ENCODE measurements at places on chromosomes 11 and 22. TPM values are rescaled to one million over a fixed set of nuclear protein-coding genes. Genes with fewer than 3 reads are reported as not detected.
A peak's percentile ranks its signal among the peaks of the same experiment; 100 is the strongest.

Gene OMP
- total RNA-seq: not detected

DNA sequence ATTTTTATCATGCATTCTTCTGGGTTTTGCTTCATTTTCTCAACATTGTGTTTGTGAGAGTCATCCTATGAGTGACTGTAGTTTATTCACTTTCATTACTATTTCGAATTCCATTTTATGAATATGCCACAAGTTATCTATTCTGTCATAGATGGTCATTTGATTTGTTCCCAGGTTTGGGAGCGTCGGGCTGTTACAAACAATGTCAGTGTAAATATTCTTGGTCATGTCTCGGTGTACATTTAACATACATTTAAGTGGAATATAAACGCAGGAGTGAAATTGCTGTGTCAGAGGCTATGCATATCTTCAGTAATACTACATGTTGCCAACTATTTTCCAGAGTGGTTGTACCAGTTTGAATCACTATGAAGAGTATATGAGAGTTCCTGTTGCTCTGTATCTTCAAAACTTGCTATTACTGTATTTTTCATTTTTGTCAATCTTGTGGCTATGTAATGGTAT, 2.4 kb downstream of the TRIM44 start:
- no peak for DNase-seq

DNA sequence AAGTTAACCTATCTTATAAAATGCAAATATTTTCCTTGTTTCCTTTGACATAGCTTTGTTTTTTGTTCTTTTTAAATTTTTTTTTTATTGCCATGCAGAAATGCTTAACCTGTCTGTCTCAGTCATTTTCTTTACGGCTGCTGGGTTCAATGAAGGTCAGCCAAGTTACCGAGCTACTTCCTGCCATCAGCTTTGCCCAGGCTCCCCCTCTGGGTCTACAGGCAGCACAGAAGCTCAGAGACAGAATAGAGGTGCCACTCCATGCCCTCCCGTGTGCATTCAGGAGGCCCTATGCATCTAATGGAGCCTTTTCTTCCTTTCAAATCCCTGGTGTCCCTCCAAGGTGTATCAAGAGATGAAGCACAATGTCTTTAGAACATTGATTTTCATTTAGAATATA, 411.0 kb upstream of the NARS2 start:
- DNase-seq: no peak

DNA sequence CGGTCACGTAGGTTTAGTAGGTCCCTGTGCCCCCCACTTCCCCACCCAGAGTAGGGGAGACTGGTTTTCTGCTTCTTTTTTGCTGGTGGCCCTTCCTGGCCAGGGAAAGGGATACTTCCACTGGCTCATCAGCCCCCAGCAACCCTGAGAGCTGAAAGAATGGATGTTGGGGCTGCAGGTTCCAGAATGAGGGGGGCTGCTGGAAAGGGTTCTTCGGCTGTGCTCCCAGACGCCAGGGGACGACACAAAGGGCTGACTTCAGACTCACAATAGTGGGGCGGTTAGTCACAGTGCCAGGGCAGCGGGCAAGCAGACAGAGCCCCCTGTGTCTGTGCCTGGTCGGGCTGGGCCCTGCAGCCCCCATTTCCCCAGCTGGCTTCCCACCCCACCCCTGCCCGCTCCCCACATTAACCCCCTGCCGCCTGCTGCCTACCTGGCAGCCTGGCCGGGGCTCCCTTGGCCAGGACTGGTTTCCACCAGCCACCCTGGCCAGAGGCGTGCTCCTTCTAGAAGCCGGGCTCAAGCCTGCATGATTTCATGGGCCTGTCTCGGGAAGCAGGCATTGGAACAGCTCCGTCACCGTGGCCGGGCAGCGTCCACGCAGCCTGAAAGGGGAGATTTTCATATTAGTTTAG, 79.1 kb upstream of the WNT7B start:
- DNase-seq: peak; percentile 10

DNA sequence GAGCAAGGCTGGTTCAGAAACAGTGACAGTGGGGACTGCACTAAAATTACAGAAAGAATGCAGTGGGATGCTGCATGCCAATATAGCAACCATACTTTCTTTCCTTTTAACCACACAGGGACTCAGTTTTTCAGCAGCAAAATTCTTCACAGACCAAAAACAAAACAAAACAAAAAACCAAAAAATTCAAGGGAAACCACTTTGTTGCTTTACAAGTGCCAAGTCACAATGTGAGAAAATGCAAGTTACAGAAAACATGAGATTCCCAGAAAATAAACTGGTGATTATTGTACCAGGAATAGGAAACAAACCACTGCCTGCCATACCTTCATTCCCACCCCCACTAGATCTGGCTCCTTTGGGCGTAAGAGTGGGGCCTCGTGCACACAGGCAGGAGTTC, 52.6 kb downstream of the TENM4 start:
- DNase-seq: no peak

DNA sequence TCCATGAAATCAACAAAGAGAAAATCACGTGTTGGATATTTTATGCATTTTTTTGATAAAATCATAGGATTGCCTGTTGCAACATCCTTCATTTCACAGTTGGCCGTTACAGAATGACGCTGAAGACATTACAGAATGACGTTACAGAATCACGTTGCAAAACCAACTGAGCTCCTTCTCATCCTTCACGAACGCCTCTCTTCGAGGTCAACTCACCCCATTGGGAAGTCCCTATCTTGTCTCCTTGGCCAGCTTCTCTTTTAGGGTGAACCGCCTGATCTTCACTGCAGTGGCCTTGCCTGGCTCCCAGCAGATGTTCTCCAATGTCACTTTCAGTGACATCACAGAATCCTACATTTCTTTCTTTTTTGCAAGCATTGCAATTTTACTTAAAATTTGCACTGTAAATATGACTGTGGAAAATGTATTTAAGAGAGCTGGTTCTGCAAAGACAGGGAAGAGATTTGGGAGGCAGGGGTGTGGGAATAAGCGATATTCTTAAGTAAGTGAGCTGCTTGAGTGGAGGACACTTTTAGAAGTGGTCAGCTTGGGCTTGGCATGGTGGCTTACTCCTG, 5.1 kb downstream of the KRTAP5-7 start:
- DNase-seq: no peak

GRCh38 chr11:39910087-39910486, 1549.4 kb downstream of the LRRC4C start:
- no peak for DNase-seq

DNA sequence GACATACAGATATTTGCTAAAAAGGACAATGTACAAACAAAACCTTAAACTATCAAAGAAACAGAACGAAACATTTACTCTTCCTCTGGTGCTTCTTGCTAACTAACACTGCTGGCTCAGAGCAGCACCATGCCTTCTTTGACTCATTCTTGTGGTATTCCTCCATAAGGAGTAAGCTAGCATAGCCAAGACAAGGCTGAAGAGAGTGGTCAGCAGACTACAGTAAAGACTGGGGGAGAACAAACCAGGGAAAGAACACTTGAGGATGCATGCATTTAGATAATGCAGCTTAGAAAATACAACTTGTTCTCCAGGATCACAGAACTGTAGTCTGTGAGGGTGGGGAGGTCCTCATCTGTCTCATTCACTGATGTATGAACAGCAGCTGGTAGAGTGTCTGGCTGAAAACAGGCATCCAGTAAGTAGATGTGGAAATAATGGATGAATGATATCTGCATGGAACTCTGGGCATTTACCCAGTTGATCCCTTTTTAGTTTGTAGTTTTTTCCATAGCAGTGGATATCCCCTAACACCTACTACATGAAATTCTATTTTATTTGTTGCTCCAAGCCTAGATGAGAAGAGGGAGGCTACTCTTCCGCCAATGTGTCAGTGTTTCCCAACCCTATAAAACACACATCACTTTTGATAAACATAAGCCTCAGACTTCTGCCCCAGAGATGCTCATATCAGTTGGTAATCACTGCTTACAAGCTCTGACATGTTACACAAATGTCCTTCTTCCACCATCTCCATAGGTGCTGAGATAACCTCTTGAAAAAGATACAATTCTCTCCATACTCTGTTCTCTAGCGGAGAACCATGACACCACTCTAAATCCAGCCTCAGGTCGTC, 7.3 kb downstream of the SNX19 start:
- DNase-seq: no peak

DNA sequence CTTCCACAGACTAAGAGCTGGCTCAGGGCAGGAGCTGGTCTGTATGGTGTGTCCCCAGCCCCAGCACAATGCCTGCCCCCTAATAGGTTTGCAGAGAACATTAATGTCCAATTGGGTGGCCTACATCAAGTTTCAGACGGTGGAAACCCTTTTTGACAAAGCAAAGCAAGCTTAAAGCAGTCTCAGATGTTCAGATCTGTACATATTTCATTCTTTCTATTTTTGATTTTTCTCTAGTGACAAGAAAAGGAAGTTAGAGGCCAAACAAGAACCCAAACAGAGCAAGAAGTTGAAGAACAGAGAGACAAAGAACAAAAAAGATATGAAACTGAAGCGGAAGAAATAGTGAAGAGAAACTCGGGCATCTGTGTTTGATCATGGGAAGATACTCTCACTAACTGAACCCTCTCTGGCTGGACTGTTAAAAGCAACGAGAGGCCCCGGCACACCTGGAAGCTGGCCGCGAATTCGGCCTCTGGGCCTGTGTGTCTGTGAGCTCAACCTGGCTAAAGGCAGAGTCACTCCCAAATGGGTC, 40.5 kb downstream of the NAT10 start:
- DNase-seq: no peak

GRCh38 chr11:75734491-75735180, 17.0 kb downstream of the MOGAT2 start:
- no peak for DNase-seq

- DNase-seq: no peak
Observed at GRCh38 chr11:24239930-24240329, 256.9 kb upstream of the LUZP2 start.

Measured in WTC11 (cell line).